ENCODE measurements at places on chromosomes 5 and 9. TPM values are rescaled to one million over a fixed set of nuclear protein-coding genes. Genes with fewer than 3 reads are reported as not detected.

PCDHA10 gene
- 0.02 TPM for polyA plus RNA-seq

SPINK6 gene
- polyA plus RNA-seq = 9.9 TPM

FRRS1L gene
- polyA plus RNA-seq = 0.07 TPM

CCL28 gene
- polyA plus RNA-seq = 6.5 TPM

SLC35A4 gene
- 28.0 TPM for polyA plus RNA-seq

TXNDC8 gene
- polyA plus RNA-seq = 0.02 TPM

OTULINL gene
- polyA plus RNA-seq = 9.1 TPM

ZNF189 gene
- 13.6 TPM for polyA plus RNA-seq

C5orf34 gene
- 5.3 TPM for polyA plus RNA-seq

FAM78A gene
- polyA plus RNA-seq = 28.2 TPM

SLC34A1 gene
- polyA plus RNA-seq = 0.02 TPM

PAEP gene
- 1.8 TPM for polyA plus RNA-seq

GAS1 gene
- polyA plus RNA-seq = 64.3 TPM

C5orf58 gene
- 0.48 TPM for polyA plus RNA-seq

PTCH1 gene
- 3.4 TPM for polyA plus RNA-seq

GARIN3 gene
- not detected for polyA plus RNA-seq

TMEFF1 gene
- polyA plus RNA-seq = 0.02 TPM

PCDHA1 gene
- not detected for polyA plus RNA-seq

DMRTA1 gene
- polyA plus RNA-seq = 1.0 TPM

ELOVL7 gene
- 5.4 TPM for polyA plus RNA-seq

COL23A1 gene
- polyA plus RNA-seq = 2.6 TPM

SLC25A2 gene
- polyA plus RNA-seq = 0.16 TPM

ADAMTSL1 gene
- 0.34 TPM for polyA plus RNA-seq

PCDHB7 gene
- polyA plus RNA-seq = 0.11 TPM

ARSB gene
- polyA plus RNA-seq = 2.4 TPM

C7 gene
- 31.0 TPM for polyA plus RNA-seq

MLLT3 gene
- polyA plus RNA-seq = 21.8 TPM

LECT2 gene
- polyA plus RNA-seq = not detected

RAD23B gene
- polyA plus RNA-seq = 51.4 TPM

FCHO2 gene
- polyA plus RNA-seq = 17.8 TPM

LPAR1 gene
- 9.3 TPM for polyA plus RNA-seq

FAM221B gene
- 0.05 TPM for polyA plus RNA-seq

CDH9 gene
- polyA plus RNA-seq = 0.09 TPM

CEL gene
- 3.2 TPM for polyA plus RNA-seq

COX7C gene
- 1,254 TPM for polyA plus RNA-seq

ANKRD31 gene
- 0.64 TPM for polyA plus RNA-seq

SCGB3A2 gene
- 1.6 TPM for polyA plus RNA-seq

C8G gene
- polyA plus RNA-seq = 6.5 TPM

RABEPK gene
- 19.5 TPM for polyA plus RNA-seq

ZFYVE16 gene
- 23.3 TPM for polyA plus RNA-seq

ADAMTS2 gene
- 1.3 TPM for polyA plus RNA-seq

PCDHB4 gene
- polyA plus RNA-seq = 0.34 TPM

SNAPC4 gene
- 11.3 TPM for polyA plus RNA-seq

RRAGA gene
- polyA plus RNA-seq = 83.7 TPM

ABHD17B gene
- polyA plus RNA-seq = 23.3 TPM

IFT74 gene
- 16.3 TPM for polyA plus RNA-seq

CARD9 gene
- 3.5 TPM for polyA plus RNA-seq

MARCOL gene
- not detected for polyA plus RNA-seq

DMRT1 gene
- polyA plus RNA-seq = 0.37 TPM

CCNI2 gene
- 2.5 TPM for polyA plus RNA-seq

GAPT gene
- polyA plus RNA-seq = 3.1 TPM

CLIC3 gene
- 44.6 TPM for polyA plus RNA-seq

KLF4 gene
- 28.1 TPM for polyA plus RNA-seq

HAVCR2 gene
- polyA plus RNA-seq = 21.5 TPM

SPOCK1 gene
- 8.6 TPM for polyA plus RNA-seq

FBXL7 gene
- polyA plus RNA-seq = 2.7 TPM

SEMA5A gene
- 1.2 TPM for polyA plus RNA-seq

LTC4S gene
- 2.8 TPM for polyA plus RNA-seq

EQTN gene
- 0.21 TPM for polyA plus RNA-seq

All from thymus (tissue), 14 donors.